ENCODE measurements at places on chromosomes 7 and 10.

- peak; percentile 55 for DNase-seq
Measured at GRCh38 chr10:123974406-123974805, 82.8 kb upstream of the CPXM2 start.

- no peak for DNase-seq
Measured at GRCh38 chr10:75395932-75396630, 5.5 kb downstream of the ZNF503 start.

DNA sequence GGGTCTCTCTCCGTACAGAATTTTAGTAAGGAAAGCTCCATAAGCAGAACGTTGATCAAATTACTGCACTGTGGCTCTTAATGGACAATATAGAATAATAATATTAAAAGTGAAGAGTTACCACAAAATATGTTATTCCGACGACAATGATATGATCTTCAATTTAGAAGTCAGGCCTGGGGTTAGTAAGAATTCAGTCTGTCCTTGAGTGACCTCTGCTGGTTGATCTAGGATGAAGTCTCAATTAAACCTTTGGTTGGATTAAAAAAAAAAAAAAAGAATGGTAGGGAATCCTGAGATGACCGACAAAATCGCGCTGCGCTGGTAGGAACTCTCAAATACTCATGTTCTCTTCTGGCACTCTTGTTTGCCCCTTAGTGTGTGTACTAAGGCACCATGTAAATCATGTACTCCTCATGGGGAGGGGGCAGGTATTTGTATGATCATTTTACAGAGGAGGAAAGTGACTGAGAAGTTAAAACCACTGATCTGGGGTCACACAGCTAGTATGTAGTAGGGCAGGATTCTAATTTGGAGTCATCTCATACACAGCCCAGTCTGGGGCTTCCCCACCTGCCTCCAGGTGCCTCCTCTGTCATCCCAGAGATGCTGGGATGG is 161.3 kb upstream of the NPVF start:
- DNase-seq: no peak

GRCh38 chr10:12638781-12639180 is 289.4 kb downstream of the CAMK1D start:
- no peak for DNase-seq

DNA sequence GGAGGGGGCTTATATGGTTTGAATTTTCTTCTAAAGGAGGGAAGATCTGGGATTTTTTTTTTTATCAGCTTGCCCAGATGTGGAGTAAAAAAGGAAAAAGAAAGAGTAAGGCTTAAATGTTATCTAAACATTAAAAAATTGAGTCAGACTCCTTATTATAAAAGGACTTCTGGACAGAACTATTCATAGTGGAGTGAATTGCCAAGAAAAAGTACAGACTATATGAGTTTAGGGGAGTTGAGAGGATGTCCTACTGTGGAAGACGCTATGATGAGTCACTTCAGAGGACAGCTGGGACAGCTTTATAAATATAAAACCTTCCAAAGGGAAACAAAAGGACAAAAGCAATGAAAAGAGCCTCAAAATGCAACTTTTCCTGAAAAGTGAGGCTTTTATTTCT is 73.0 kb downstream of the TFPI2 start:
- DNase-seq: no peak

- no peak for DNase-seq
Measured at GRCh38 chr7:123023126-123023525, 27.6 kb upstream of the TAS2R16 start.

- DNase-seq: no peak
Measured at GRCh38 chr10:20890009-20890408, 7.1 kb downstream of the NEBL start.

- no peak for DNase-seq
Measured at GRCh38 chr7:4109481-4110110, 572.5 kb upstream of the FOXK1 start.

- peak; percentile 27 for DNase-seq
Measured at GRCh38 chr10:114301951-114302710, 63.1 kb downstream of the VWA2 start.
